ENCODE measurements at places on chromosomes 1 and 21. TPM values are rescaled to one million over a fixed set of nuclear protein-coding genes. Genes with fewer than 3 reads are reported as not detected.

GRCh38 chr1:52660807-52661206 is 27.8 kb downstream of the SHISAL2A start:
- H3K4me3 ChIP-seq: no peak overlapping the region
- no peak for DNase-seq
- no peaks in the 10 kb centered on the region for H3K36me3 ChIP-seq

DNA sequence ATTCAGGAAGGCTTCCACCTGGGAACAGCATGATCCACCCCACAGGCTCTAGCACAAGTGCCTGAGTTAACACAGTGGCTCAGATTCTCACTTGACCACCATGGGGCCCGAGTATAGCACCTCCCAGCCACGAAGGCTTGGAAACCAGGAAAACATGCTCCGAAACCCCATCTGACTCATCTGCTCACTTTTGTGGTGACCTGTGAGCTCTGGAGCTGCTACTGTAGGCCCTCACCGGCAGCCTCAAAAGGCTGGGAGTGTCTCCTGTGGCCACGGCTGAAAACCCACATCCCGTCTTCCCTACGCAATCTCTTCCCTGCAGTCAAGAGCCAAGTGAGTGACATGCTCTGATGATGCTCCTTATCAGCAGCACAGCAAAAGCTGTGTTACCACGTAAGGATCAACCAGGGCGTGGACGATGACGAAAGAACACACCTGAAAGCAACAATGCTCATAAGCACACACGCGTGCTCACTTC is 81.4 kb downstream of the TGFBR3 start:
- no peaks in the 10 kb centered on the region for H3K36me3 ChIP-seq
- H3K27me3 ChIP-seq: no peaks in the 10 kb centered on the region
- no peaks in the 10 kb centered on the region for H3K4me1 ChIP-seq
- H3K27ac ChIP-seq: no peak overlapping the region

GRCh38 chr1:179042087-179042486 is 16.4 kb downstream of the FAM20B start:
- no peak overlapping the region for H3K27ac ChIP-seq
- H3K27me3 ChIP-seq: no peaks in the 10 kb centered on the region
- H3K4me3 ChIP-seq: no peak overlapping the region

DNA sequence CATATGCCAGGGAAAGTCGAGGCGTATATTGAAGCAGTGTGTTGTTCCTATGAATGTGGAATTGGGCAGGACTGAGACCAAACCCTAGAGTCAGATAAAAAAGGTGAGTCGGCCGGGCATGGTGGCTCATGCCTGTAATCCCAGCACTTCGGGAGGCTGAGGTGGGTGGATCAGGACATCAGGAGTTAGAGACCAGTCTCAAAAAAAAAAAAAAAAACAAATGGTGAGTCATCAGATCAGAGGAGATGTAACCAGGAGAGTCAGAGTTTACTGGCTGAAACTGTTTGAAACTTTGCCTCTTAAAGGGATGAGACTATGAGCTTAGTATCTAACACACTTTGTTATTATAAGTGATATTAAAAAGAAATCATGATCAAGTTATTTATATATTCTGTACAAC is 26.4 kb upstream of the SYCP1 start:
- H3K36me3 ChIP-seq: no peaks in the 10 kb centered on the region
- H3K27me3 ChIP-seq: no peaks in the 10 kb centered on the region
- H3K27ac ChIP-seq: no peak overlapping the region
- no peak for DNase-seq
- no peak overlapping the region for H3K4me3 ChIP-seq
- no peaks in the 10 kb centered on the region for H3K4me1 ChIP-seq

DNA sequence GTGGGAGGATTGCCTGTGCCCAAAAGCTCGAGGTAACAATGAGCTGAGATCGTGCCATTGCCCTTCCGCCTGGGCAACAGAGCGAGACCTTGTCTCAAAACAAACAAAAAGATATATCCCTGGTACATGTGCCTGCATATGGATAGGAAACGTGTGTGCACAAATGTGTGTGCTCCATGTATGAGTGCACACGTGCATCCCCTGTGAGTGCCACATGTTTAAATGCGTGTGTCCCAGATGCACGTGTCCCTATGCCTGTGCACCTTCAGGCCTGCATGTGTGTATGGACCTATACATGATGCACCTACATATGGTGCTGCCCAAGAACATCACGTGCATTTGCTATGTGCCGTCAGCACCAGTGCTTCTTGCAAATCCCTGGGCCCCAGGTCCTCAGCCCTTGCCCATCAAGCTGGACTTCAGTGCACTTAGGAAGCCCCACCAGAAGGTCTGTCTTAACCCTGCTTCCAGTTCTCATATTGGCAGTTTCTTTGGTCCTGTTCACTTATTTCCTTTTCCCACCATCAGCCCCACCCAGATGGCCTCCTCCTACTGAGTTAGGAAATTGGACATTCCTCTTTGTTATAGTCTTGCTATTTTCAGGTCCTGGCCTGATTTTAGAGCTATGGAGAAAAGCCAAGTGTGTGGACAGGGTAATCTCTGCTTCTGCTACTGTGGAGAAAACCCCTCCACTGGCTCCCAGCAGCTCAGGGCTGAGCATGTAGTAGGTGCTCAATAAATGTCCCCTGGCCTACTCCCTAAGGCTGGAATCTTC is 15.4 kb downstream of the TIE1 start:
- no peaks in the 10 kb centered on the region for H3K36me3 ChIP-seq
- H3K27ac ChIP-seq: no peak overlapping the region
- H3K27me3 ChIP-seq: no peaks in the 10 kb centered on the region
- no peaks in the 10 kb centered on the region for H3K4me1 ChIP-seq
- no peak for DNase-seq
- no peak overlapping the region for H3K4me3 ChIP-seq

GRCh38 chr1:233868461-233868860 is 36.0 kb upstream of the SLC35F3 start:
- no peaks in the 10 kb centered on the region for H3K4me1 ChIP-seq
- no peaks in the 10 kb centered on the region for H3K36me3 ChIP-seq
- no peak for DNase-seq
- H3K27ac ChIP-seq: no peak overlapping the region

DNA sequence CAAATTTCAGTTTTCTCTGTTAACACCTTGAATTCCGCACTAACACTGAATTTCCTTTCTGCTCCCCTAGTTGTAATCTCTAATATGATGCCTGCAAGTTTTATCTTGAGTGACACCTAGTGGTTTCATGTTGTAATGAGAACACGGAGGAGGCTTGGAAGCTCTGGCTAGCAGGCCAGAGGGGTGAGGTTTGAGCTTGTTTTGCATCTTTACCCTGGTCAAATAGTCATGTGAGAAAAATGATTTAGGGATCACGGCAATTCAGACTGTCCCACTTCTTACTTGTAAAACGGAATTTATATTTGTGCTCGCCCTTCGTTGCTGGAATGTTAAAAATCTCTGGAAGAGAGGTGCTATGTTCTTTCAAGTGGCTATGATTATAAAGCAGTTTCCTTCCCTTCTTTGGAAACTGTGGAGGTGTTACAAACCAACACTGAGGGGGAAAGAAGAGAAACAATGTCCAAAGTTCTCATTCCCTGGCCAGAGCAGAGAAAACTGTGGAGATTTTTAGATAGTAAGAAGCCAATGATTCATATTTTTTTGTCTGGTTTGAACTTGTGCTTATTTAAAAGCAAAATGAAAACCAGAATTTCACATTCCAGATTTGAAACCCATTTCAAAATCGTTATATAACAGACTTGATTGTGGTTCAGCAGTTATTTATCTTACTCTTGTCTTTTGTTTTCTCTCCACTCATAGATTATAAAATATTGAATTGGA is 5.3 kb upstream of the MROH9 start:
- H3K4me1 ChIP-seq: no peaks in the 10 kb centered on the region
- H3K27ac ChIP-seq: no peak overlapping the region
- no peaks in the 10 kb centered on the region for H3K27me3 ChIP-seq
- DNase-seq: peak; percentile 50
- no peak overlapping the region for H3K4me3 ChIP-seq
- no peaks in the 10 kb centered on the region for H3K36me3 ChIP-seq

- H3K36me3 ChIP-seq: no peaks in the 10 kb centered on the region
- no peak overlapping the region for H3K27ac ChIP-seq
- no peak overlapping the region for H3K4me3 ChIP-seq
- DNase-seq: no peak
- H3K4me1 ChIP-seq: no peaks in the 10 kb centered on the region
Measured at GRCh38 chr1:24908591-24909259, 21.4 kb downstream of the RUNX3 start.

The HSD11B1 gene
- not detected for total RNA-seq

The HRNR gene
- not detected for total RNA-seq

The AMY2A gene
- not detected for total RNA-seq
